Fibroblast of skin of scalp (primary cell): ENCODE measurements at places on chromosomes 4 and X.

DNA sequence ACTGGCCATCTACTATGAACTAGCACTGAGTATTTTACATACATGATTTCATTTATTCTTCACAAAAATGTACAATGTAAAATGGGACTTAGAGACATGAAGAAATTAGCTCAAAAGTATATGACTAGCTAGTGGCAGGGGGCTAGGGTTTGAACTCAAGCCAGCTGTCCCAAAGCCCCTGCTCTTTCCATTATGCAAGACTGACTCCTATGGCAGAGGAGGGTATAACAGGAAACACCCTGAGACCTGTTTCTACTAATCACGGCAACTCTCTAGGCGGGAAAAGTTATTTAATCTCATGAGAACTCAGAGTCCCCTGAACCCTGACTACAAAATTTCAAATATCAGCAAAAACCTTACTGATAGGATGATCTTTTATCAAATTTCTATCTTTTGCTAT, 150.6 kb downstream of the PRDM5 start:
- DNase-seq = no peak

DNA sequence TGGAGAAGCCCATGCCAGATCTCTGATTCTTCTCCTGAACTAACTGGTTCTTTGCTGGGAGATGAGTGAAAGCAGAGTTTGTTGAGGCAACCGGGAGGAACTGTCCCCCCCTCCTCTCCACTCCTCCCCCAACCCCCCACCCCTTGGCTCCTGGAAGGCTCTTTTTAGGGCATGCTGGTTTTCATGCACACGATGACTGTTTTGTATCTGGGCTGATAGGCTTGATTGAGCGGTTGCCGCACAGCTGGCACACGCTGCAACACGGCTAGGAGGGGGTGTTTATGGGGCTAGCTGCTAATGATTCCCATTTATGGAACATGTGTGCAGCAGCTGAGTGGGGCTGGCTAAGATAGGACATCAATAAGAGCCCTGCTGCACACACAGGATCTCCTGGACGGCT, 137.2 kb downstream of the SMIM20 start:
- no peak for DNase-seq

GRCh38 chr4:5370286-5370685, 319.0 kb downstream of the STK32B start:
- DNase-seq = peak; percentile 55

DNA sequence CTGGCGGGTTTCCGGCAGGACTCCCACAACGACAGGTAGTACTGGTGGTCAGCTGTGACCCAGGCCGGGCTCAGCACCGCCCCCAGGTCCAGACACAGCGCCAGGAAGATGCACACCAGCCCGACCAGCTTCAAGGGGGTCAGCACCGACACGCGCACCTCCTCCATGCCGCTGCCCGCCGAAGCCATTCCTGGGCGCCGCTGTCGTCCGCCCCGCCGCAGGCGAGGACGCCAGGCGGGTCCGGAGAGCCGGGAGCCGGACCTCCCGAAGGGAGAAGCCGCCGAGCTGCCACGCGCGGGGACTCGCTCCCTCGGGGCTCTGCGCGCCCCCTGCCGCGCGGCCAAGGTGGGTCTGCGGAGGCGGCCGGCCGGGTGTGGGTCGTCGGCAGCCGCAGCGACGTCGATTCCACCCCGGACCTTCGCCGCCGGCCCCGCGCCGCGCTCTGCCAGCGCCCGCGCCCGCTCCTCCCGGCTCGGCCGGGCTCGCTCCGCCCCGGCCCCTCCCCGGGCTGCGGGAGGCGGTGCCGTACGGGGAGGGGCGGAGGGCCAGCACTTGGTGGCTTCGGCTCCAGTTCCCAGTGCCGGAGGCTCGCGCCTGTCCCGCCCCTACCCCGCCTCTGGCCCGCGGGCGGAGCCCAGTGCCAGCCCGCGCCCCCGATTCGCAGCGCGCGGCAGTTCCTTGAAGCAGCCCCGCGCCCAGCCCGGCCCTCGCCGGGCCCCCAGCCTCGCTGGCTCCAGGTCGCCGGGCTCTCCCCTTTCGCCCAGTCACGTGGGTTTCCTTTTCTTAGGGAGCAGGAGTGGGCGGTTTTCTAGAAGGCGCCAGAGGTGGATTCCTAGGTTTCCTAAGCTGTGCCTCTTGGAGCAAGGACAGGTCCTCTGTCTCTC, at the start of gene TMEM47:
Gene TMEM47, minus strand, starts transcription at position 444 of the 884 bp plus-strand sequence. Its CDS starts 256 bp downstream, at position 188.
- DNase-seq = peak; percentile 83

DNA sequence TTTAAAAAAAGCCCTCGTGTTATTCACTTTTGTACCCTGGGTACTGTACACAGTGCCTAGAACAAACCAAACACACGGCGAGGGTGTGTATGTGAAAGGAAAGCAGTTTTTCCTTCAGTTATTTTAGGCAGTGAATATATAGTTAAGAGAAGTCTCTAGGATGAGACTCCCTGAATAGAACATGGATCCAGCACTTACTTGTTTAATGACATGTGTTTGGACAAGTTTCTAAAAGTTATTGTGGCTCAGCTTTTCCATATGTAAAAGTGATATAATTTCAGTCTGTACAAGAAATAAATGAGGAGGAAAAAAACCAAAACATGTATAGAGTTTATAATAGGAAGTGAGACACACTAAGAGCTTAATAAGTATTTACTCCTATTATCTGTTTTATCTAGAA, 273.2 kb downstream of the ADGRL3 start:
- DNase-seq = no peak

DNA sequence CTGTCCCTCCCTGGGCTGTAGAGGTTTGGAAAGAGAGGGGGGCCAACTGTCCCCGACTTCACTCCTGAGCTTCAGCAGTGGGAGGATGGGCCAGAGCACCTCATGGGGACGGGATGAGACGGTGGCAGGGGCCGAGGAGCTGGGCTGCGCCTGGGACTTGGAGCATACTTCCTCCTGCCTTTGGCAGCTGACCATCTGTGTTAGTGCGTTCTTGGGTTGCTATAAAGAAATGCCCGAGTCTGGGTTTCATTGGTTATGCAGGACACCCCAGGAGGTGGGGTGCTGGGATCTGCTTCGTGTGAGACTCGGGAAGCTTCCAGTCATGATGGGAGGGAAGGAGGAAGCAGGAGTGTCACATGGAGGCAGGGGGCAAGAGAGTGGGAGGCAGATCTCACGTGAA, 7.4 kb downstream of the PSAPL1 start:
- no peak for DNase-seq

DNA sequence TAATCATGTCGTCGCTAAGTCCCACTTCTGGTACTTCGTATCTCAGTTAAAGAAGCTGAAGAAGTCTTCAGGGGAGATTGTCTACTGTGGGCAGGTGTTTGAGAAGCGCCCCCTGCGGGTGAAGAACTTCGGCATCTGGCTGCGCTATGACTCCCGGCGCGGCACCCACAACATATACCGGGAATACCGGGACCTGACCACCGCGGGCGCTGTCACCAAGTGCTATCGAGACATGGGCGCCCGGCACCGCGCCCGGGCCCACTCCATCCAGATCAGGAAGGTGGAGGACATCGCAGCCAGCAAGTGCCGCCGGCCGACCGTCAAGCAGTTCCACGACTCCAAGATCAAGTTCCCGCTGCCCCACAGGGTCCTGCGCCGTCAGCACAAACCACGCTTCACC, 11.3 kb downstream of the PNCK start:
- DNase-seq = peak; percentile 28

DNA sequence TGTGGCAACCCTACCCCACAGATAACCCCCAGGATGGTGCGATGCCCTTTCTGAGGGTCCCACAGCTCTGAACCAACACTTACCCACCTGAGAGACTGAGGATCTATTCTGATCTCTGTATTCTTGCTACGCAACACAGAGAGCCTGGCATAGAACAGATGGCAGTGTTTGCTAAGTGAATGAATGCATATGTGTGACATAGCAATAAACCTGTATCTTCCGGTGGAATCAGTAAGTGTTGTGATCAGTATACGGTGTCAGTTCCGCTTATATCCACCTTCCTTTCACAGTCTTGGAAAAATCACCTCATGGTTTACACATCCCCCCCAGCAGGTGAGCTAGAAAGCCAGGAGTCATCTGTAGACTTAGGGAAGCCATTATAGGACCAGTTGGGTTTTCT, 5.9 kb upstream of the HSD17B10 start:
- DNase-seq = no peak

DNA sequence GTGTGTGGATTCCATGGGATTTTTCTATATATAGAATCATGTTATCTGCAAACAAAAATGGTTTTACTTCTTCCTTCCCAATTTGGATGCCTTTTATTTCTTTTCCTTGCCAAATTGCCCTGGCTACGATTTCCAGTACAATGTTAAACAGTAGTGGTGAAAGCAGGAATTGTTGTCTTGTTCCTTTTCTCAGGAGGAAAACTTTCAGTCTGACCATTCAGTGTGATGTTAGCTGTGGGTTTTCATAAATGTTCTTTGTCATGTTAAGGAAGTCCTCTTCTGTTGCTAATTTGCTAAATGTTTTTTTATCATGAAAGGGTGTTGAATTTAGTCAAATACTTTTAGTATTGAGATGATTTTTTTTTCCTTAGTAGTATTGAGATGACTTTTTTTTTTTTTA, 10.9 kb downstream of the SAP30 start:
- DNase-seq = no peak

GRCh38 chr4:3716631-3717235, 49.5 kb upstream of the ADRA2C start:
- DNase-seq = no peak

DNA sequence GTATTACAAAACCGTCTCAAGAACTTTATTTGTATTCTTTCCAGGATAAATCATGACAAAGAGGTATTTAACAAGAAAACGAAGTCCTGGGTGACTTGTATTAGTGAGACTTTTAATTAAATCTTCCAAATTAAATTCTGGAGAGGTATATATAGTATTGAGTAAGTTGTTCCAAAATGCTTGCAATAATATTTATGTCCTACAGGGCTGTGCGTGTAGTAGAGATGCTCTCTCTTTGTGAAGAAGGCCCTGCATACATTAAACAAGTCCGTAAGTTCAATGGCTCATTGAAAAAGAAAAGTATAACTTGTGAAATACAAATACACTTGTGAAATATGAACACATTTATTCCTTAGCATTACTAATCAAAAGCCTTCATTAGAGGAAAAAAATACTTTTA, 211.4 kb downstream of the ARHGAP24 start:
- no peak for DNase-seq

- DNase-seq = peak; percentile 45
Observed at GRCh38 chrX:40912166-40912565, 173.1 kb upstream of the USP9X start.

GRCh38 chrX:152904151-152905080, 6.5 kb downstream of the ZNF185 start:
- DNase-seq = peak; percentile 51

DNA sequence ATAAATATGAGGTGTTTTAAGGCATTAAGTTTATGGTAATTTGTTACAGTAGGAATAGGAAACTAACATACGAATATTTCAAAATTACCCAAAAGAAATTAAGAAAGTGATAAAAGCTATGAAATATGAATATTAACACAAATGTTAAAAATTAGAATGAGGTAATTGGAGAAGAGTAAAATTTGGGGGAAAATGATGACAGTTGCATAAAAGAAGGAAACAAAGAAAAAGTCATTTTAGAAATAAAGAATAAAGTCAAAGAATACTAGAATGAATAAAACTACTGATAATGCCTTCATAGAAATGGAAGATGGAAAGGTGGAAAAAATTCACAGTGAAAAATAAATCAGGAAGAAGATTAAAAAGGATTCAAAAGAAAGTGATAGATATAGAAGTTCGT, 522.9 kb upstream of the NR3C2 start:
- no peak for DNase-seq

DNA sequence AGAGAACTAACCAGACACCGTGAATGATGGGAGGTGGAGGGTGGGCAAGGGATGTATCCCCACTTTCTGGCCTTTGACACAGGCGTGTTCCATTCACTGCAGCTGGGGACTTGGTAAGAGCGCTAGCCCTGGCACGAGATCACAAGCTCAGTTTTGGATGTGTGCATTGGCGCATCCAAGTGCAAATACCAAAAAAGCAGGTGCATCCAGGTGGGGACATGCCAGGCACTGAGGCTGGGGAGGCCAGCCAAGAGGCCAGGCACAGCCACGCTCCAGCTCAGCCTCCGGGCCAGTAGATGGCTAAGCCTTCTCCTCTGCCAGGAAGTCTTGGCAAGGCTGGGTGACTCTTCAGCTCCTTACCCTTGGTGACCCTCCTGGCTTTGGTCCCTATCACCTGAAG, 4.4 kb upstream of the ZFP92 start:
- no peak for DNase-seq

GRCh38 chrX:116114999-116115398, 55.5 kb upstream of the AGTR2 start:
- no peak for DNase-seq

GRCh38 chr4:4519297-4519894, 22.5 kb downstream of the STX18 start:
- DNase-seq = peak; percentile 27

DNA sequence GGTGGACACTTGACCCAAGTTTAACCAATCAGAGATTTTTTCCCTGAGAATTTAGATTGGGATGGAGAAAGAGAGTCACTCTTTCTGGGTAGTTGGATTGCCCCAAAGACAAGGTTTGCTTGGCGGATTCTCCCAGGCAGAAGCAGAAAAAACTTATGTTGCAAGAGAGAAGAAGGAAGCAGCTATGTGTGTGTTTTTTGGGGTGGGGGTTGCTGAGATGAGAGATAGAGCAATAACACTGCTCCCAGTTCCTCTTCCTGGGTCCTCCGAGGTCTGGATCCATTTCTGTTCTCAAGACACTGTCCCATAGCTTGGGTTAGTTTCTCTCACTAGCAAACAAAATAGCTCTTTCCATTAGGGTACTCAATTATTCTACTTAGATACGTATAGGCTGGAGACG, 222.1 kb downstream of the STIM2 start:
- no peak for DNase-seq

DNA sequence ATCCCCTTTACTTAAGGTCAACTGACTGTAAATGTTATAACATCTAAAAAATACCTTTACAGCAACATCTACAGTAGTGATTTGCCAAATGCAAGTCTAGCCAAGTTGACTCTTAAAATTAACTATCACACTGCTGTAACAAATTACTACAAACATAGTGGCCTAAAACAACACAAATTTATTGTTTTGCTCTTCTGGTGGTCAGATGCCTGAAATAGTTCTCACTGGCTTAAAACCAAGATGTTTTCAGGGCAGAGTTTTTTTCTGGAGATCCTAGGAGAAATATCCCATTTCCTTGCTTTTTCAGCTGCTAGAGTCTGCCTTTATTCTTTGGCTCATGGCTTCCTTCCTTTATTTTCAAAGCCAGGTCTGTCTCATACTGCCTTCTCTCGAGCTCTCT, 120.5 kb downstream of the ADGRL3 start:
- peak; percentile 42 for DNase-seq

- DNase-seq = no peak
Observed at GRCh38 chr4:64796581-64796980, 387.3 kb upstream of the TECRL start.

- DNase-seq = peak; percentile 71
Observed at GRCh38 chrX:139720136-139720535, 12.2 kb upstream of the MCF2 start.

GRCh38 chr4:85725721-85726170, 250.8 kb downstream of the ARHGAP24 start:
- DNase-seq = no peak

- no peak for DNase-seq
Observed at GRCh38 chr4:71587995-71588394, 195.9 kb downstream of the GC start.

- DNase-seq = no peak
Observed at GRCh38 chrX:97366237-97366636, 482.5 kb downstream of the RPA4 start.
